Thymus (tissue), 14 donors: ENCODE measurements at places on chromosomes 4 and X.

- no peaks in the 10 kb centered on the region for H3K4me1 ChIP-seq
- H3K4me3 ChIP-seq, result no peak overlapping the region
- H3K27ac ChIP-seq, result no peak overlapping the region
These were observed 13.6 kb upstream of the SEPTIN6 start for GRCh38 chrX:119706616-119707015.

DNA sequence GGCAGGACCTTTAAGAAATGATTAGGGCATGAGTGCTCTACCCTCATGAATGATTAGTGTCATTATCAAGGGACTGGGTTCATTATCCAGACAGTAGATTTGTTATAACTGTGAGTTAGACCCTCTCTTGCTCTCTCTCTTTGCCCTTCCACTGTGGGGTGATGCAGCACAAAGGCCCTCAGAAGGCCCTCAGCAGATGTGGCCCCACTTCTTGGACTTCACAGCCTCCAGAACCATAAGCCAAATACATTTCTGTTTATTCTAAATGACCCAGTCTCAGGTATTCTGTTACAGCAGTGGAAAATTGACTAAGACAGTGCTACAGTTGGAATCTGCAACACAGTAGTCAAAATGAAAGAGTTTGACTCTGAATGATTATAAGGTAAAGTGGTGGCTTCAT is 17.2 kb upstream of the PDLIM5 start:
- no peak overlapping the region for H3K4me3 ChIP-seq
- no peak overlapping the region for H3K27ac ChIP-seq
- H3K4me1 ChIP-seq, result no peaks in the 10 kb centered on the region

DNA sequence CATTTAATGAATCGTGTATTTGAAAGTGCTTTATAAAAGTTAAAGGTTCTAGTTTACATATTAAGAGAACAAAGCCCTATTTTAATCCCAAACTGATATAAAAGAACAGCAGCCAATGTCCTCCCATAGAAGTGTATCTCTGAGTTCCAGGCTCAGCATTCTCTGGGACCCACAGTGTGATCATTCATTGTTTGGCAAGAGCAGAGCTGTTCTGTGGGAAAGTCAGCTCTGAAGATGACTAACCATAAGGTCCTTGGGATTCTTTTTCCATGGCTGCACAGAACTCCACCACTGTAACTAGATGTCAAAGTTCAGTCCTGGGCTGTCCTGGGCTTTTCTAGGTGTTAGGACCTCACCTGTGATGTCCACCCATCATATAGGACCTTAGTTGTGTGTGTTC is 157.0 kb upstream of the TLL1 start:
- H3K27me3 ChIP-seq, result no peaks in the 10 kb centered on the region
- H3K27ac ChIP-seq, result no peak overlapping the region
- no peaks in the 10 kb centered on the region for H3K4me1 ChIP-seq
- DNase-seq, result no peak

DNA sequence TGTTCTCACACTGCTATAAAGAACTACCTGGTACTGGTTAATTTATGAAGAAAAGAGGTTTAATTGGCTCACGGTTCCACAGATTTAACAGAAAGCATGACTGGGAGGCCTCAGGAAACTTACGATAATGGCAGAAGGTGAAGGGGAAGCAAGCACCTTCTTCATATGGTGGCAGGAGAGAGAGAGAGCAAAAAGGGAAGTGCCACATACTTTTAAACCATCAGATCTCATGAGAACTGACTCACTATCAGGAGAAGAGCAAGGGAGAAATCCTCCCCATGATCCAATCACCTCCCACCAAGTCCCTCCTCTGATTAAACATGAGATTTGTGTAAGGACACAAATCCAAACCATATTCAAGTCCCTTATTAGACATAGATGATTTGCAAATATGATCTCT is 12.3 kb upstream of the RAP2C start:
- no peak overlapping the region for H3K4me3 ChIP-seq
- DNase-seq, result no peak
- H3K27ac ChIP-seq, result no peak overlapping the region
- H3K27me3 ChIP-seq, result no peaks in the 10 kb centered on the region

DNA sequence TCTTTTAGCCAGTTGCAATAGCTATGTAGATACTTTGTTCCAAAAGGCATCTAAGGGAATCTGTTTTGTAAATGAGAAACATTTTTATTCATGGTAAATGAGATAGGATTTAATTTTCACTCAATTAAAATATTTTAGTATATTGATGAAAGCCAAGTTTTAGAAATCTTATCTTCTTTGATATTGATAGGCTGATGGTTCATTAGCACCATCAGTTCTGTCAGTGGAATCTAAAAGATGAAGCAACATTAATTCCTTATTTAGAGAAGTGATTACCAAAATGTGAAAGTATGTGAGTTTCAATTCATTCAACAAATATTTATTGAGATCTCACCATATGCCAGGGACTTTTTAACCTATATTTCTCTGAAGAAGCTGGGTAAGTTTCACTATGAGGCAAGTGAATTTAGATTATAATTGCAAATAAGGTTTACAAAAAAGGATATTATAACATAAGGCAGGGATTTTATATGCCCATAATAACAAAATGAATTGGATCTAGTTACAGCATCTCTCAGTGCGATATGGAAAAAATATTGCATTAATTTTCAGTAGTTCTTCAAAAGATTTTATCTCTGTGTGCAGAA is 79.3 kb downstream of the GABRB1 start:
- H3K27me3 ChIP-seq, result no peaks in the 10 kb centered on the region
- no peak overlapping the region for H3K4me3 ChIP-seq
- DNase-seq, result no peak
- no peaks in the 10 kb centered on the region for H3K36me3 ChIP-seq

DNA sequence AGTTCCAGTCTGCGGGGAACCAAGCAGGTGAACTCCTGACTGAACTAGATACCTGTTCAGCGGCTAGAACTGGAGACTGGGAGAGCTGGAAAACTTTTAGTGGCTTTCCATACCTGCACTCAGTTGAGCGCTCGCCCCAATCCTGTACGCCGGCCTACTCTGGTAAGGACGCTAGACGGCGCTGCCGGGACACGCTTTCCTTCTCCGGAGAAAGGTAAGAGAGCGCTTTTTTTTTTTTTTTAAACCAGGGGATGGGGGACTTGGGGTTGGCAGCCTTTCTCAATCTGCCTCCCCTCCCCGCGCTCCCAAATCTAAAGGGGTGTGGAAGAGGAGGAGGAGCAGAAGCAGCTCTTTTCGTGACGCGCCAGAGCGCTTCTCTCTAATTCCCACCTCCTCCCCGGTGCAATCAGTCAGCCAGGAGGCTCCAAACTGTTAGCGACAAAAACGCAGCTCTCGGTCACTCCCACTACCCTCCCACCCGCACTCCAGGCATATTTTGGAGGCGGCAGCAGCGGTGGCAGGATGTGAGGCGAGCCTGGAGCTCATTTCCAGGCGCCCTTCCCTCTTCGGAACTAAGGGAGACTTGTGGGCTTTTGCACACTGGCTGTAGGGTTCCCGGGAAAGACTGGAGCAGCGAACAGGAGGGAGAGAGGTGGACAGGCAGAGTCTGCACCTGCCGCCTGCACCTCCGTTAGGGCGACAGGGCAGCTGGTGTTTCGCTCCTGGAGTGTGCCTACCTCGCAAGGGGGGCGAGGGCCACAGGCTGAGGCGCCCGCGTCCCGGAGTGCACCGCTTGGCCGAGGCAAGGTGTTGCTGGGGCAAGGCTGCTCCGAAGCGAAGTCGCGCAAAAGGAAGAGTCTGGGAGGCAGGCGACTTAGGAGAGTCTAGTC is at the start of gene IL1RAPL2:
Gene IL1RAPL2 (plus strand): TSS at position 409 of the 890 bp plus-strand sequence.
- H3K27me3 ChIP-seq, result peaks cover 49% of the 10 kb centered on the region
- no peaks in the 10 kb centered on the region for H3K4me1 ChIP-seq
- no peak for DNase-seq
- no peaks in the 10 kb centered on the region for H3K36me3 ChIP-seq
- no peak within 1 kb of the TSS for H3K27ac ChIP-seq
- H3K4me3 ChIP-seq, result no peak within 1 kb of the TSS

DNA sequence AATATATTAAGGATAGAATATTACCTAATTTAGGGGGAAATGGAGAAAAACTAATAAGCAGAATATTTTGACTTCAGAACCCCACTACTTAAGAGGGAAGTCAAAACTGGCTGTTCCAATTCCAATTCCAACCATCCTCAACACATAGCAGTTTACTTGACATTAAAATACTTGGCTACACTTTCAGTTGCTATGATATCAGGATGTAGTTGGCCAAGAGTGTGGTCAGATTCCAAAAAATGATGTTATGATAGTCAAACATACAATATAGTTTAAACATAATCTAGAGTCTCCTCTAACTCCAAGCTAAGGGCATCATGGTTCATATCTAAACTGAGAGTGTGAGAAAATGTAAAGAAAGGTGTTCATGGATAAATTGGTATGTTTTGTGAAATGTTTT is 16.5 kb upstream of the SMIM14 start:
- H3K4me3 ChIP-seq, result no peak overlapping the region
- H3K27me3 ChIP-seq, result no peaks in the 10 kb centered on the region
- no peak overlapping the region for H3K27ac ChIP-seq
- DNase-seq, result no peak

- no peak overlapping the region for H3K27ac ChIP-seq
- DNase-seq, result no peak
- H3K4me3 ChIP-seq, result no peak overlapping the region
- no peaks in the 10 kb centered on the region for H3K4me1 ChIP-seq
These were observed 9.2 kb upstream of the SORCS2 start for GRCh38 chr4:7183161-7183560.

DNA sequence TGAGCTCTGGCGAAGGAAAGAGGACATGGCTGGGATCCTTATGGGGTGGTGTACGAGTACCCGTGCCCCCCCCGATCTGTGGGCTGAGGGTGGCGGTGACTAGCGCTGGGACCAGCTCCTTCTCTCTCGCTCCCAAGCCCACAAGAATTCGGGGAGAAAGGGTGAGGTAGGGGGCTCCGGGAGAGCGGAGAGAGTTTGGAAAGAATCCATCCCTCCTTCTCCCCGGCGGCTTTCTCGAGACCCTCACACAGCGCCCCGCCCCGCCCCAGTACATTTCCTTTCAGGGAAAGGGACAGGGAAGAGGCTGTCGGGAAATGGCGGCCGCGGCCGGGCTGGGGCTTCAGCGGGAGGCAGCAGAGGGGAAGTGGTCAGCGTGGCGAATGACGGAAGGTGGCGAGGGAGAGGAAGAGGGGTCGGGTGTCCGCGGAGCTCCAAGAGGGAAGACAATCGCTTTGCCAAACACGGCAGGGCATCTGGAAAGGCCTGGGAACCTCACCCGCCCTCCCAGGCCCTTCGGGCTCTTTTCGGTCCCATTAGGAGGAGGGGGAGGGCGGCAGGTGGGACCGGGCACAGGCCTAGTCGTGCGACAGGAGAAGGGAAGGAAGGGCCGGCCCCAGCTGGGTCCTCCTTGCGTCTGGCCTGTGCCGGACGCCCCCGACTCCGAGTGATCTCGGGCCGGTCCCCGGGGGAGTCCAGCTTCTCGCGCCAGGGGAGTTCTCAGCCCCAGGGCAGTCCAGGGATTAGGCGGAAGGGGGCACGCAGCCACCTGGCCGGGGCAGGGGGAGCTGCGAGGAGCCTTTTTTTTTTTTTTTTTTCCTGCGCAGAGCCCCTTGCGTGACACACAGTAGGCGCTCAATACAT is 10.2 kb downstream of the HNRNPH2 start:
- no peaks in the 10 kb centered on the region for H3K4me1 ChIP-seq
- H3K27me3 ChIP-seq, result no peaks in the 10 kb centered on the region
- DNase-seq, result peak; percentile 12
- peak overlapping the region; percentile 10 for H3K27ac ChIP-seq

GRCh38 chr4:48704091-48704802 is 75.8 kb downstream of the FRYL start:
- H3K27me3 ChIP-seq, result no peaks in the 10 kb centered on the region
- no peaks in the 10 kb centered on the region for H3K4me1 ChIP-seq
- H3K27ac ChIP-seq, result no peak overlapping the region
- H3K4me3 ChIP-seq, result no peak overlapping the region
- DNase-seq, result no peak
- no peaks in the 10 kb centered on the region for H3K36me3 ChIP-seq

GRCh38 chrX:49166914-49167739 is 4.6 kb downstream of the MAGIX start:
- H3K27me3 ChIP-seq, result no peaks in the 10 kb centered on the region
- H3K36me3 ChIP-seq, result no peaks in the 10 kb centered on the region
- peaks cover 7% of the 10 kb centered on the region for H3K4me1 ChIP-seq
- peak overlapping the region; percentile 92 for H3K27ac ChIP-seq

DNA sequence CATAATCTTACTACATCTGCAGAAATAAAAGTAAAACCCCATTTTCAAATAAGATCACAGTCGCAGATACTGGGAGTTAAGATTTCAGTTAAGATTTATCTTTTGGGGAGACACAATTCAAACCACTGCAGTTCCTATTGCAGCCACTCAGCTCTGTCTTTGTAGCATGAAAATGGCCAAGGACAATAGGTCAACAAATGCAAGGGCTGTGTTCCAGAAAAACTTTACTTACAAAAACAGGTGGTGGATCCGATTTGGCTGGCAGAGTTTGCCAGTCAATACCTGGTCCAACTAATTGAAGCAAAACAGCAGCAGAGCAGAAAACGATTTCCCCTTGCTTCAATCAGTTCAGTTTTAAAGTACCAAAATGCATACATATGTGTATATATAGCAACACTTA is 77.4 kb downstream of the TENM3 start:
- no peak overlapping the region for H3K4me3 ChIP-seq
- no peaks in the 10 kb centered on the region for H3K27me3 ChIP-seq
- DNase-seq, result no peak
- H3K36me3 ChIP-seq, result no peaks in the 10 kb centered on the region
- no peak overlapping the region for H3K27ac ChIP-seq

DNA sequence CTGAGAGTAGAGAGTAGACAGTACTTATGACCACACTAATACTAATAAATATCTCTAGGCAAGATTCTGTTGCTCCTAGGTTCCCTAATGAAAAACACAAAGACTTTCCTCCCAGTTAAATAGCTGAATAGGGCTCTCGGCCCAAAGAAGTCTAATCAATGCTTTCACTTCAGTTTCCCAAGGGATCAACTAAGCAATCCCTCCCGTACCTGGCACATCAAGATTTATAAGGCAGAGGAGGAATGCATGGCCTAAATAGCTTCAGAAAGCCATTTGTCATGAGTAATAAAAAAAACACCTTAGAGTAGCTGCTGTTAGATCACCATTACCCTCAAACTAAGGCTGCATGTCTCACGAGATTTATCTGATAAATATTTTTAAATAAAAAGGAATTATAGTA is 56.8 kb upstream of the EXOC1L start:
- H3K4me1 ChIP-seq, result no peaks in the 10 kb centered on the region
- H3K36me3 ChIP-seq, result no peaks in the 10 kb centered on the region
- H3K4me3 ChIP-seq, result no peak overlapping the region
- DNase-seq, result no peak
- no peaks in the 10 kb centered on the region for H3K27me3 ChIP-seq
- H3K27ac ChIP-seq, result no peak overlapping the region

DNA sequence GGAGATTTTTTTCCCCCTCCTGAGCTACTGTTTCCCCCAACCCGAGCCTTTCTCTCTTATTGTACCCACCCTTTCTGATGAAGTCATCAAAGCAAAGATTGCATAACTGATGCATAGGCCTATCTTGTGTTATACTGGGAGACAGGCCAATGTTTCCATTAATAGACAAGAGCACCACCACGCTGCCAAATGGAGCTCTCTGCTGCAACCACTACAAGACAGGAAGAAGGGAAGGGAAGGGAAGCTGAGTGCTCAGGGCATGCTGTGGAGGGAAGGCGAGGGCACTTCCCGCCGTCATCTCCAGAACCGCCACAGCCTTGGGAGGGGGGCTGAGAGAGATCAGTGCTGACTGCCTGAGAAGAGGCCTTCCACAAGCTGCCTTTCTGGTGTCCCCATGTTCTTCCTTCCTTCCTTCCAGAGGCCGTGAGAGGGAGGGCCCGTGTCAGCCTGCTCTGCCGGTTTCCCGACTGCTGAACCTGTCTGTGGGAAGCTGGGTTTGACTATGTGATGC is 75.0 kb downstream of the MGST2 start:
- H3K4me3 ChIP-seq, result no peak overlapping the region
- no peak for DNase-seq
- peak overlapping the region; percentile 76 for H3K27ac ChIP-seq
- peaks cover 4% of the 10 kb centered on the region for H3K27me3 ChIP-seq
- no peaks in the 10 kb centered on the region for H3K36me3 ChIP-seq
